ENCODE measurements at places on chromosomes 1 and 21.

DNA sequence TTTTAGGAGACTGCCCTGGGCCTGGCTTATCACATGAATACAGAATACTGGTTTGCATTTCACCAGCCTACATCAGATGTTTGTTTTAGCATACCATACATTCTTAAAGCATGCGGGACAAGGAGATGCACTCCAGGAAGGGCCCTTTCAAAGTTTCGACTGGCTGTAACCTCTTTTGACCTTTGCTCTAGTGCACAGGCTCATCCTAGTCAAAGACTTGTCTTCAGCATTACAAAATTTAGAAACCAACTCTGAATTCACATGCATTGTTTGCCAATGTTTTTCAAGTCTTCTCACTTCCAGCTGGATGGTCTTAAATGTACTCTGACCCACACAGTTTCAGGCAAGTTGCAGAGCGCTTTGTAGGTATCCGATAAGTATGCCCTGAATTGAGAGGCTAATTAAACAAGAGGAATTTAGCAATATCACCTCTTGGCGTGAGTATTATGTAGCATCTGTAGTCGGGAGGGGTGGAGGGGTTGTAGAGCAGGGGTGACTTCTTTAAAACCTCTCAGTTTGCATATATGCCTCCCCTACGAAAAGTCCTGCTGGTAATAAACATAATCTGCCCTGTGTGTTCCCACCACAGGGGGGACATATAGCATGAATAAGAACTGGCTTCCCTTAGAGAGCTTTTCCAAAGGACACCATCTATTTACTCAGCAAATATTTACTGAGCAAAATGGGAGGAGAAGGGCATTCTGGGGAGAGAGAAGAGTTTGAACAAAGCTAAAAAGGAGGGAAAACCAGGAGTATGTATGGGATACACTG lies 24.4 kb upstream of the AHCYL1 start:
- no peak for DNase-seq

DNA sequence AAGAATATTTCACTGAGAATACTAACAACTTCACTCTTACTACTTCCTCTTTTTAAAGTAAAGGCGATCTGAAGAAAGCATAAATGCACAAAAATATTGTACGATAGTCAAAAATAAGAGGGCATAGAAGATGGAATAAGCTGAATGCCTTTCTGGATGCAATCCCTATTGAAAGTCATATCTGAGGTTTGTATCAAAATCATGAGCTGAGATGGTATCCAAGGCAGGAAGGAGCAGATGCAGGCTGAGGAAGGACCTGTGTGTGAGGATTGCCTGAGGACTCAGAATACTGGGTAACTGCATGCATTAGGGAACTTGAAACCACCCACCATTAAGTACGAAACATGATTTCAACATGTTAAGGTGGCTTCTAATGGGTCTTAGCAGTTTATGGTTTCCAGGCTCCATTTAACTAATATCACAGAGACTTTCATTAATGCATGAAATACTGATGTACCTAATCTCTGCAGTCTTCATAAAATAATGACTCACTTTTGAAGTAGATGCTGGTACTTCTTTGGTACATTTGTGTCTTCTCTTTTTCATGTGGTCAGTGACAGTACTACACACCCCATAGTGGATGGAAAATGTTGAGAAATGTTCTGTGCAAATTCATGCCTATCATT lies 29.6 kb upstream of the RGS1 start:
- no peak for DNase-seq

DNA sequence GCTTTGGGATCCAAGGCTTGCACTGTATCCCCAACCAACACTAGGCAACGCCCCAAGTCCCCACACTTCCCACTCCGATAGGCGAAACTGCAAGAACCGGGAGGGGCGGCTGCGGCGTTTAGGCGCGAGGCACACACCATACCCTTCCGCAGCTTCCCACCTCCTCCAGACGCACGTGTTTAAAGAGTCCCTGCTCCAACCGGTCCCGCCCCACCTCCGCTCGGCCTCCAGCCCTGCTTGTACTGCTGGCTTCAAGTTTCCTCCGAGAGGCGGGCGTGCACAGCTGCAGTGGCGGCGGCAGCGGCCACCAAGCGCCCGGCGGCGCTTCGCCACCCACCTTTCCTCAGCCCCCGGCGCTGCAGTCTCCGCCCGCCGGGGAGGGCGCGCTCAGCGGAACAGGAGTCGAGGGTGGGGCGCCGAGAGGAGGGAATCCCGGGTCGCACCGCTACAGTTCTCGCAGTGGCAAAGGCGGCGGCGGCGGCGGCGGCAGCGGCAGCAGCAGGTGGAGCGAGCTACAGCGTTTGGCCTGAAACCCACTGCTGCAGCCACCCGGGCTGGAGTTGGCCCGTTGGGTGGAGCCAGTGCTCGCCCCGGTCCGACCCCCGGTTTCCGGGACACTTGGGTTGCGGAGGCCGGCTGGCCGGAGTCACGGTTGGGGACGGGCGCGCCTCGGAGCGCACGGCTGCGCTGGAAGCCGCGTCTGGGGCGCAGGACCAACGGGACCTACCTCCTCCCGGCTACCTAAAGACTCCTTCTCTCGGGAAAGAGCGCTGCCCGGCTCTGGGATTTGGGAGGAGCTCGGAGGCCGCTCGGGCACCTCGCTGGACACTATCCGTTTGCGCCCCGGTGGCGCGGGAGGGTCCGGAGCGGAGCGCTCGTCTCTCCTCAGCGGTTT lies at the start of gene CNIH3:
CNIH3 (plus strand) TSS at position 457 of the 895 bp plus-strand sequence. CDS start 858 bp downstream, outside the sequence.
- peak; percentile 66 for DNase-seq

GRCh38 chr21:39724944-39725343 lies 20.0 kb upstream of the IGSF5 start:
- no peak for DNase-seq

DNA sequence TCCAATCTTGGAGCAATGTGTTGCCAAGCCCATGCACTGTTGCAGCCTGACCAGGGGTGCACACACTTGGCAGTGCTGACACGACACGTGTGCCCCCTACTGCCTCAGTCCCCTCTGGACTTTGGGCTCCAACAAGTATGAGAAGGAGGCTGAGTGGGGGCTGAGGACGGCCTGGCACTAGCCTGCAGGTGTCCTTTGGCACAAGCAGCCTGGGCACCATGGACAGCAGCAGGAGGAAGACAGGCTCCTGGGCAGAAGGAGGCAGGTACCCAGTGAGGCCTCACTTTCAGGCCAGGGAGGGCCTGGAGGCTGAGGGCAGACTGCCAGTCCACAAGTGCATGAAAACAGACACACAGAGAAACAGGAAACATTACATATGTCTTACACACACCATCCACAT lies 1702.9 kb upstream of the B3GALT2 start:
- no peak for DNase-seq

DNA sequence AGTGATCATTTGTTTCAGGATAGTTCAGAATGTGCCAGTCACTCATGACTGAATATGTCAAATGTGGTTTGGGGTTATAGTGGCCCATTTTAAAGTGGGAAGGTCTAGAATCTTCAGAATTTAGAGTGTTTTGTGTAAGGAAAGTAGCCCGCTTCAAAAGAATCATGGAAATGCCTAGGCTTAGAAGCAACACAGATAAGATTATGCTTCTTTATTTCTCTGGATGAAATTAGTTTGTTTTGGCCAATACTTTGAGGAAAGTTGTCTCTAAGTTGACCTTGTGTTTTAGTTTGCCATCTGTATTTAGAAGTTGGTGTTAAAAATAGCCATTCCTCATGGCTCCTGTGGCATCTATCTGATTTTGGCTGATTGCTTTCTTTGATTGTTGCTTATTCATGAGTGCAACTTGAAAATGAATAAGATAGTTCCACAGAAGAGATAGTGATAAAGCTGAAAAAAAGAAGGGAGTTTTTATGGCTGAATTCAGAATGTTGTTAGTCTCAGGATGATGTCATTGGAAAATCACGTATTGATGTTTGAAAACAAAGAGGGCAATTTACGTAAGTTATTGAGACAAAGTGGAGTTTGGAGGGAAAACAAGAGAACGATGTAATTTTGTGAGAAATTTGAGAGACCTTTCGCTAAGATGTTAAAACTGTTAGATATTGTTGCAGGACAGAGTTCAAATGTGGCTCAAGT lies 71.9 kb downstream of the PLA2G4A start:
- DNase-seq, result no peak

- peak; percentile 75 for DNase-seq
Observed at GRCh38 chr1:176559878-176560277, 96.9 kb downstream of the PAPPA2 start.

DNA sequence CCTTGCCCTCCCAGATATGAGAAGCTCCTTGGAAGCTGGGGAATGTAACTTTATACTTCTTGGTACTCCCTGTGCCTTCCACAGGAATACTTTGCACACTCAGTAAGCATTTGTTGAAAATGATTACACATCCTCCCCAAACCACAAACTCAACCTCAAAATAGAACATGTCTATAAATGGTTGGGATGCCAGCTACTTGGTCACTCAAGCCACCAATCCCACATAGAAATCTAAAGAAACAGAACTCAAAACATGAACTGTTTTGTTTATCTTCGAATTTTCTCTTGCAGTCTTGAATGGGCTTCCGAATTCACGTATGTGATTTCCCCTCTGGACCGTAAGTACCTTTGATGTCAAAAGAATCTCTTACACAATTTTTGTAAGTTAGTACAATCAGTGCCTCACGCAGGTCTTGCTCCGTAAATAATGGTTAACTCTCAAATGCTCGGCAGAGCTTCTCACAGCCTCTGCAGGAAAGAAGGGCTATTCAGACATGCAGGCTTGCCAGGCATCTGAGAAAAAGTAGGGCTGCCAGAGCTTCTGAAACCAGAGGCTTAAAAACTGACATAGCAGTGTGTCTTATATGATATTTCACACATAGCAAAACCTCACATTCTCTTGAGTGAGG lies 26.9 kb downstream of the SORT1 start:
- no peak for DNase-seq

- DNase-seq, result no peak
Observed at GRCh38 chr1:94608142-94608851, 66.7 kb upstream of the F3 start.

DNA sequence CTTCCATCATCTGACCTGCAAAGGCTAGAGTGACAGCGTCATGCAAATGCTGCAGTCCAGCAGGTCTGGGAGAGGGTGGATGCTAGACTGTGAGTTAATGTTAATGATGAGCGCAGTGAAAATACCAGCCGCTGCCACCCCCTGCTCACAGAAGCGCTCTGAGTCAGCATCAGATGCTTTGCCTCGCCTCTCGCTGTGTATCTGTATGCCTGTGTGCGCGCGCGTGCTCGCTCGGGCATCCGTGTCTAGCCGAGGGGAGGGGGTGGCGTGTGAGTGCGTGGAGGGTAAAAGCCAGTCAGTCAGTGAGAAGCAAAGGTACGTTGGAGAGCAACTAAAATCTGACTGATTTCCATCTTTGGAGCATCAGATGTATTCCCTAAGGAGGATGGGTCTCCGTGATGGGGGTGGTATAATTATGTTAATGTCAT lies 858.7 kb downstream of the USP25 start:
- DNase-seq, result peak; percentile 71

DNA sequence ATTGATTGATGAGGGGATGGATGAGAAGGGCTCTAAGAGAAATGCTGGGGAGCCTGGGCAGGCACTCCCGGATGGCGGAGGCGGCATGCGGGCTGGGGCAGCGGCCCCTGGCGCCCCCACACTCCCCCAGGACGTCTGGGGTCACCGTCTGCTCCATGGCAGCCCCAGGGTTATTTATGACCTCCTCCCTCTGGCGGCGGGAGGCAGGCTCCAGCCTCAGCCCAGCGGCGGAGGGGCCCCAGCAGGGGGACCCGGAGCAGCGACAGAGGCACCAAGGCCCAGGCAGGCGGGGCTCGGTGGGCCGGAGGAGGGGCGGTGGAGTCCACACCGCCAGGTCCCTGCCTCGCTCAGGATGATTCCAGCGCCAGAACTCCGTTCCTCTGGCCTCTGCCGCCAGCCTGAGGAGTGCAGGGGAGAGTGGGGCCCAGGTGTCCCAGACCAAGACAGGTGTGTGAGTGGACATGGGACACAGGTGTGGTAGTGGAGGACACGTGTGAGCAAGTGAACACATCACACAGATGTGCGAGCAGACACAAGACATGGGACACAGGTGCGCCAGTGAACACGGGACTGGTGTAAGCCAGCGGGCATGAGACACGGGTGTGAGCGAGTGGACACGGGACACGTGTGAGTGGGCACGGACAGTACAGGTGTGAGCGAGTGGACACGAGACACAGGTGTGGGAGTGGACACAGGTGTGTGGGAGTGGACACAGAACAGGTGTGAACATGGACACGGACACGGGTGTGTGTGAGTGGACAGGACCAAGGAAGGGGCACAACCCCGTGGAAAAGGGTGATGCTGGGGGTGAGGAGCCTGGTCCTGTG lies 2.5 kb upstream of the SAMD11 start:
- peak; percentile 86 for DNase-seq

GRCh38 chr1:172245788-172246187 lies 174.7 kb upstream of the C1orf105 start:
- no peak for DNase-seq

GRCh38 chr1:206544562-206545257 lies 37.4 kb downstream of the RASSF5 start:
- peak; percentile 84 for DNase-seq

- DNase-seq, result no peak
Observed at GRCh38 chr21:20424943-20425342, 573.3 kb upstream of the NCAM2 start.

DNA sequence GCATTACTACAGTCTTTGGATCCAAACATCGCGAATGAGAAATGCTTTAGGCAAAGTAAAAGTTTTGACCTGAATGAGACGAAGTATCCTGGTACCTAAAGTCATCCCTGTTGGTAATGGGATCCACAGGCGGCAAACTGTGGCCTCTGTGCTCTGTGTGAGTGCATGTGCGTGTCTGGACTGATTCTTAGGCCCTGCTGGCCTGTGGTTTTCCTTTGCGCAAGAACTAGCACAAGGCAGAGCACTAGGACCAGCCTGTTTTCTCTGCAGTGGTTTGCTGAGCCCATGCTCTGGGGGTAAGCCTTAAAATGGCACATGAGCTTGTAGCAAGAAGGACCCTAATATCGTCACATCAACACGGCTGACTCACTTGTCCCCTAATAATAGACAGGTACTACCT lies 251.2 kb downstream of the DSCAM start:
- DNase-seq, result no peak

Measured in right forelimb (tissue), 1 donor.